ENCODE measurements at places on chromosomes 16 and 17.

GRCh38 chr16:86818671-86819532, 240.6 kb downstream of the FOXL1 start:
- no peak for DNase-seq

DNA sequence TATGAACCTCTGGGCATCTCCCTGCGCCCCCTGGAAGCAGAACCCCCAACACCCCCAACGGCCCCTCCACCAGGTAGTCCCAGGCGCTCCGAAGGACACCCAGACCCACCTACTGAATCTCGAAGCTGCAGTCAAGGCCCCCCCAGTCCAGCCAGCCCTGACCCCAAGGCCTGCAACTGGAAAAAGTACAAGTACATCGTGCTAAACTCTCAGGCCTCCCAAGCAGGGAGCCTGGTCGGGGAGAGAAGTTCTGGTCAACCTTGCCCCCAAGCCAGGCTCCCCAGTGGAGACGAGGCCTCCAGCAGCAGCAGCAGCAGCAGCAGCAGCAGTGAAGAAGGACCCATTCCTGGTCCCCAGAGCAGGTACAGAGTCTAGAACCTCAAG, 1.5 kb downstream of the BCL6B start:
- no peak for DNase-seq

- no peak for DNase-seq
These were observed 289.3 kb downstream of the MAP2K6 start for GRCh38 chr17:69703751-69704150.

DNA sequence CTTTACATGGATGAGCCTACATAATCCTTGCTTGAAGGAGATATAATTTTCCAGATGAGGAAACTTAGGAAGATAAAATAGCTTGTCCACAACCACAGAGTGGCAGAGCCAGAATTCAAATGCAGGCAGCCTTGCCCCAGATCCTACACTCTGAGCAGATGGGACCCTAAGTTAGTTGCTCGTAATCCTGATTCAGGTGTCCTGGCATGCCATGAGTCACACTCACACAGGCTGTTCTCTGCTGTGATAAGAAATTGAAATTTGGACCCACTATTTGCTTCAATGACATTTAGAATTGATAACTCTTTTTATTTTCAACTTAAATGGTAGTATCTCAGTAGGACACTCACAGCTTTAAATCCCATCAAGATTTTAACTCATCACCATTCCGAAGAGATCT, 150.7 kb upstream of the CACNG5 start:
- DNase-seq: no peak

DNA sequence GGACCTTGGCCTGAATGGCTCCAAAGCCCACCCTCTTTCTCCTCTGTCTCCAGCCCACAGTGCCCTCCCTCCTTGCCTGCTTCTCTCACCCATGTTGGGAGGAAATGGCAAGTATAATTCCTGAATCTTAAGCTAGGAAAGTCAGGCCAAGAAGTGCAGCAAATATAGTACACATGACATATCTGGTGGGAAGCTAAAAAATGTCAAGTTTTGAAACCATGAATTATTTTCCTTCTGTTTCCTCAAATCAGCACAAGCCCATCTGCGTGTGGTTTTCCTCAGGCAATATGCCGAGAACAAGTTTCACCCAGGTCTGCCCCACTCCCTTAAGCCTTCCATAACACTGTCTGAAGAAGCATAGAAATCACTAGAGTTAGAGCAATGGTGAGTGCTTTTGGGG, 502.8 kb upstream of the CDH11 start:
- DNase-seq: peak; percentile 64

- DNase-seq: no peak
These were observed 232.1 kb downstream of the FTO start for GRCh38 chr16:53936052-53936451.

Measured in fibroblast of skin of left quadriceps (primary cell).